ENCODE measurements at places on chromosomes 2 and 18.

- no peak for DNase-seq
These were observed 3.1 kb upstream of the MSGN1 start for GRCh38 chr2:17813010-17813741.

- DNase-seq, result peak; percentile 60
These were observed 339 bp downstream of the ACAA2 start for GRCh38 chr18:49813069-49813318.

- no peak for DNase-seq
These were observed 3.8 kb downstream of the MYL12A start for GRCh38 chr18:3251249-3251962.

DNA sequence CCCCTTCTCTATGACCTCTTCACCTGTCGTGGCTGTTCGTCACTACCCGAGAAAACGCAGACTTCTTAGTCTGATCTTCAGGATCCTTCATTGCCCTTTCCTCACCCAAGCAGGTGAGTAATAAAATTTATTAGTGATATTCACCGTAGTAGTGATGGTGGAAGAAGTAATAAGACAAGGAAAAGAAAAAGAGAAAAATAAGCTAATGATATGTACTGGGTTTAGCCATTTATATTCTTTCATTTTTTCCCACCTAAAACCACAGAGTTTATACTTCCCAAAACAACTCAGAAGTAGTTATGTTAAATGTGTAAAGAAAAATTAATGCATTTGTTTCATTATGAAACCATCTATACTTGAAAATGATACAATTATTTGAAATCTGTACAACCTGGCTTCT, 19.7 kb downstream of the GYPC start:
- no peak for DNase-seq

GRCh38 chr2:198498516-198498915, 694.1 kb downstream of the PLCL1 start:
- no peak for DNase-seq

- DNase-seq, result peak; percentile 86
These were observed 74.1 kb downstream of the TLK1 start for GRCh38 chr2:171086352-171087290.

DNA sequence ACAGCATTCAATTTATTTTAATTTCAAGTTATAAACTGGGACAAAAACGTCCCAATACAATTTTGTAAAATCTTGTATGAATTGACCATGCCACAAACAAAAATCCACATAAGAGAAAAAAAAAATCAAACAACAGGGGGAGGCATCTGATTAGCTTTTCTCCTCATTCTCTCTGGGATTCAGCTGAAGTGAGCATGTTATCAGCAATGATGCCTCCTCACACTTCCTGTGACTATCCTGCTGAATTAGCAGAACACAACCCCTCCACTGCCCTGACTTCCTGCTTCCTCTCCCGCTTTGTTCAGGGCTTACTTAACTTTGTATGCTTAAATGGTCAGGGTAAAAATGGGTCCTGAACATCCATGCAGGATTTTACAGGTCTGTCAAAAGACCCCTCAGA, 132.2 kb upstream of the ITGB6 start:
- DNase-seq, result peak; percentile 50

DNA sequence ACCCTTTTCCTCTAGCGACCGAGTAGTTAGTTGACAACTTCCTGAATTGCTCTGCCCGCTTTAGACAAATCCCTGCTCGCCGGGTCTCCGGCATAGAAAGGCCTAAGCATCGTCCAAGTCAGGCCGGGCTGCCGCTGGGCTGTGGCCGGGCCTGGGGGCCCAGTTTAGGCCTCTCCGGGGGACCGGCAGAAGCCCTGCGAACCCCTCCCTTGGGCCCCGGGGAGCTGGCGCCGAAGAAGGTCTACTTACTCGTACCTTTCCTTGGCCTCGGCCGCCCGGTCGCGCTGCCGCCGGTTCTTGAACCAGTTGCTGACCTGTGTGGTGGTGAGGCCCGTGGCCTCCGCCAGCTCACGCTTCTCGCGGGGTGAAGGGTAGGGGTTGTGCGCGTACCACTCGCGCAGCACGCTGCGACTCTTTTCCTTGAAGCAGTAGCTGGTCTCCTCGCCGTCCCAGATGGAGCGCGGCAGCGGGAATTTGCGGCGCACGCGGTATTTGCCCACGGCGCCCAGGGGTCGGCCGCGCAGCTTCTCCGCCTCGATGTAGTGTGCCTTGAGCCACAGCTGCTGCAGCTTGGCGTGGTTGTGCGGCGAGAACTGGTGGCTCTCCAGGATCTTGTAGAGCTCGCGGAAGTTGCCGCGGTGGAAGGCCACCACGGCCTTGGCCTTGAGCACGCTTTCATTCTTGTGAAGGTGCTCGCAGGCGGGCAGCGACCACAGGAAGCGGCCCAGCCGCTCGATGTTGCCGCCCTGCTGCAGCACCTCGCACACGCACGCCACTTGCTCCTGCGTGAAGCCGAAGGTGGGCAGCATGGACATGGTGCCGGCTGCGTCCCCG, 739 bp downstream of the SIX2 start:
- DNase-seq, result peak; percentile 40

GRCh38 chr2:190970160-190970559, 43.8 kb downstream of the STAT1 start:
- DNase-seq, result no peak

DNA sequence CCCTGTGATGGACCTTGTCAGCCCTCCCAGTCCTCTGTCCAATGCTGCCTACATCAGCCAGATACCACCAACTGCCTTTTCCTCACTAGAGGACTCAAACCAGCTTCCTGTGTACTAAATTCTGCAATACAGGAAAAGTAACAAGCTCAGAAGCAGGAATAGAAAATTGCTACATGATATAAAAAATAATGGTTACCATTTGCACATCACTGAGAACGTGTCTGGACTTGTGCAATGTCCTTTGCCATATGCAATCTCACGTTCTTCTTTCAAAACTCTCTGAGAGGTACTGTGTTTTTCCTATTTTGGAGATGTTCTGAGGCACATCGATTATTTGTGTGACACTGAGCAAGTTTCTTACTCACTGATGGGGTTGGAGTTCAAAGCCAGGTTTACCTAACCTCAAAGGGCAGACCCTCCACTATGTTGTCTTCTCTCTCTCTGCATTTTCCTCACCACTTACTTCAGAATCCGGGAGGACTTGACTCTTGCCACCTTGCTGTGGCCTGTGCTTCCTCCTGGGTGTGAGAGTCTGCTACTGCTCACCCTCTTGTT, 12.1 kb downstream of the UPP2 start:
- no peak for DNase-seq

DNA sequence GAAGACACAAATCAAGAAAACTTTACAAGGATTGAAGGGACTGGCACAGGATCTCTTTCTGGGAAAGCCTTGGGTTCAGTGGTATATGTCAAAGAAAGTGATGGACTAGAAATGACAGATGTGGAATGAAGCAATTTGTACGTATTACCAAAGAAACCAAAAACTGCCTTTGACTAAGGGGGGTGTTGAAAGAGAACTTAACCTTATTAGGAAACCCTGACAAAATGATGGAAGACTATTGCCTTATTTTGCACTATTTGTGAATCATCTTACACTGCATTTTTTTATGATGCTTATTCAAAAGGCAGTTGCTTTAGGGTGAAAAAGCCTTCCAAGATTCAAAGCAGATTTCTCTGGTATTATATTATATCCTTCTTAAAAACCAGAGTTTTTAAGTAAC, 4.0 kb downstream of the TSGA10 start:
- DNase-seq, result no peak

GRCh38 chr2:1742301-1742680, 2.0 kb downstream of the PXDN start:
- no peak for DNase-seq

DNA sequence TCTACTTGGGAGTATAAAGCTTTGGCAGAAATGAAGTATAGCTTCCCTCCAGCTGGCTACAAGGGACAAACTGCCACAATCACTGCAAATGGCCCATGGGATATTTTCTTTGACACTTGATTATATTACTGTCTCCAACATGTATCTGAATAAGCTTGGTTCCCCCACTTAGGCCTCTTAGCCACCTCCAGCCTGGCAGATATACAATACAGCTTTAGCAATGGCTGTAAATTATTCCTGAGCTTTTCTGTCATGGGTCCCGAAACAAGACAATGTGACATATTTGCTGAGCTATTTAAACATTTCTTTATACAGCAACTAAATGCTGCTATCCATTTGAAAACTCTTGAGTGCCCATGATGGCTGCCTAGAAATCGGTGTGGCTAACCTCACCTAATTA, 406.2 kb downstream of the SUCLG1 start:
- no peak for DNase-seq

DNA sequence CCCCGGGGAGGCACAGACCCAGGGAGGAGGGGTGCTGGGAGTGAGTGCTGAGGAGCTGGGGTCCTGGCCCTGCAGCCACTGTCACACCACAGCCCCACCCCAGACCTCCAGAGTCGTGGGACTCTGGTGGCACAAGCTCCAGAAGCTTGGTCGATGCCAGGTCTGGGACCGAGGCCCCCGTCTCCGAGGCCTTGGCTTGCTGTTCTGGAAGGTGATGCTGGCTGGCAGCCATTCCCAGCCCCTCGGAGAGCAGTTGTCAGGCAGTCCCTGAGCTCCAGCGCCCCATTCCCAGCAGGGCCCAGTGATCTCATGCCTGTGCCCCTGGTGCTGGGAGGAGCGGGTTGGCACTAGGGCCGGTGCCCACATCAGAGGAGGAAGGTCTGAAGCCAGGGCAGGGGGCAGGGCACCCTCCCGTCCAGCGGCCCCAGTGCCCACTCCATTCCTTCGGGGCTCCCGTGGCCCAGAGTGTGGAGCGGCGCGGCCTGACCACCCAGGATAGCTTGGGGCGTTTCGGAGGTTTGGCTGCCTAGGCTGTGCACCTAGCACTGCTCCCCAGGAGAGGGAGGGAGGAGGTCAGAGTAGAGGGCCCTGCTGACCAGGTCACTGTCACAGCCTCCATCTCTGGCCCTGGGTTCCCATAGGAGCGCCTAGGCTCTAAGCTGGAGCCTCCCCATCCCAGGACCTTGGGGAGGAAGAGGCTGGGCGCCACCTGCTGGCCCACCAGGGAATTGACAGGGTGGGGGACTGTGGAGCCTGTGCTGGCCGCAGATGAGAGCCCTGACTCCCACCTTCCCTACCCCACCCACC, 16.8 kb upstream of the ALPI start:
- no peak for DNase-seq

DNA sequence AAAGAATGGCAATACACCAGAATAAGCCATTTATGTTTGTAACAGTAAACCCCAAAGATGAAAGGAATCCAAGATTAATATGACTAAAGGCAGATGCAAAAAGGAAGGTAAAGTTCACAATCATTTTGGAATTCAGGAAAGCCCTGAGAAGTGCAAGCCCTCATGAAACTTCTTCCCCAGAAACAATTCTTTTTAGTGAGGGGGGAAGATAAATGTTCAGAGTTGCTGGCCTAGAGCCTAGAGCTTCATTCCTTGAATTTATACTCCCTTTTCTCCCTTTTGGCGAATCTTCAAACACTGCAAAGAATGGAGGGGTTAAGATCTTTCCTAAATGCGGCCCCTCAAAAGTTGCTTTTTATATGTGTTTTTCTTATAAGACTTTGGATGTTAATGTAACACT, 368.8 kb downstream of the MEIS1 start:
- no peak for DNase-seq

- no peak for DNase-seq
These were observed 251.7 kb upstream of the SIX2 start for GRCh38 chr2:45260946-45261345.

DNA sequence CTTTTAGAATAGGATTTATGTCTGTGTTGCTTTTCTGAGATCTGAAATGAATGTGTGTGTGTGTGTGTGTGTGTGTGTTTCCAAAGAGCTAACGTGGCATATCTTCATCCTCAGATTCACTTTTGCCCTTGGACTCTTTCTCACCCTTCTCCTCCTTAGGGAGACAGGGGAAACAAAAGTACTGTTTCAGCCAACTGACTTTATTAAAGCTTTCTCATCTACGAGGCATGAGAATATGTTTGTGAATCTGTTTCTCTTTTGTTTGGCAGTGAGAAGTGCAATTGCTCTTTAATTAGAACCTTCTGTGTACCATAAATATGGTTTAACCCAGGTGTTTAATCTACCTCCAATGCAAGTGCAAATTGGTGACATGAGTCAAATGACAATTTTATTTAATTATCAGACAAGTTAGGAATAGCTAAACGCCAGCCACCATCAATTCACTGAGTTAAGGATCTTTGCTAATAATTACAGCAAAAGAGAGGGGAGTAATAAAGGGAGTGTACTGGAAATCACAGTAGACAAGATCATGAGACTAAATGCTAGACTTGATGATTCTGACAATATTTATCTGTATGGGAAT, 186.4 kb upstream of the COL3A1 start:
- no peak for DNase-seq

GRCh38 chr2:235868224-235868623, 300.0 kb downstream of the GBX2 start:
- DNase-seq, result no peak

DNA sequence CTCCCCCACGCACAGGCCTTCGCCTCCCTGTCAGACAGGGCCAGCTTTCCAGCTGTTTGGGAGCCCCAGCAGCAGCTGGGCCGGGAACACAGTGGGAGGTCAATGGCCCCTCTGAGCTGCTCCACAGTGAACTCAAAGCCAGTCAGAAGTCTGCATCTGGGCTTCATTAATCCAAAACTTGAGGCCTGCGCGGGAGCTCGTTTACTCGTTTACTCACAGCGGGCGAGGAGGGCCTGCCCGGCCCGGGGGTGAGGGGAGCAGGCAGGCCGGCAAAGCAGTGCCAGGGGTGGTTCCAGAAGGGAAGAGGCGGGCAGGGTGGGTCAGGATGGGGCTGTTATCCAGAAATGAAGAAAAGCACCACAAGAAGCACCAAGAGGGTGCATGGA, 36.8 kb upstream of the SEMA4C start:
- peak; percentile 64 for DNase-seq

GRCh38 chr18:23857756-23858155, 156.8 kb upstream of the TTC39C start:
- no peak for DNase-seq

GRCh38 chr2:144448389-144449027, 71.4 kb downstream of the ZEB2 start:
- no peak for DNase-seq

DNA sequence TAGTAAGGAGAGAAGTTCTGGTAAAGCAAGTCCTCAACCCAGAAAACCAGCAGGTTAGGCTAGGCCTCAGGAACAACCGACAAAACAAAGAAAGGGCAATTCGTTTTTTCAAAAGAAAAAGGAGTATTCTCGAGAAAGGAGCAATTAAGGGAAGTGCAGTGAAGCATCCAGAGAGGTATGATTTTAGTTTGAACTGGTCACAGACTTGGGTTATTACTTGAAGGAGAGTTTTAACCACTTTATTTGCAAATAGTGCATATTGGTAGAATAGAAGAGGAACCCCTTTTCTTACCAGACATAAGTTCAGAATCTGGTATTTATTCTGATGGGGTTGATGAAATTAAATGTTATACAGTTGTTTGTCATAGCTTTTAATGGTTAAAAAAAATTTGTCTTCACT, 110.0 kb upstream of the GCFC2 start:
- no peak for DNase-seq

- no peak for DNase-seq
These were observed 547.9 kb upstream of the ID2 start for GRCh38 chr2:8133913-8134472.

DNA sequence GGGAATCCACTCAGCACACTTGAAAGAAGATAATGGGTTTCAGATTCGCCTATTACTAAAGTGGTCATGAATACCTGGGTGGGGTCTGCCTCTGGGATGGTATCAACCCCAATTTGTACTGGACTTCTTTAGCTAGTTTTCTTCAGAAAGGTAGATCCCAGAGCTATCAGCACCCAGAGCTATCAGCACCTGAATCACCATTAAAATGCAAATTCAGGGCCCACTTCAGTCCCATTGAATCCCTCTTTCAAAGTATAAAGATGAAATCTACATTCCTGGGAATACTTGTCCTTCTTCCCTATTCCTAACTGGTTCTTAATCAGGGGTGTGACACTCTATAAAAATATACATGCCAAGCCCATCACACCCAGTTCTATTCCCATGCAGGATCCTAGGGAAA, 914.3 kb downstream of the DCC start:
- peak; percentile 32 for DNase-seq
